Activated CD4-positive, alpha-beta memory T cell treated with anti-CD3 and anti-CD28 coated beads, Interleukin-2, amount 10 ng/mL, durations not matched to agents 7 days and 5 days (primary cell): ENCODE measurements at places on chromosomes 3 and 15.

DNA sequence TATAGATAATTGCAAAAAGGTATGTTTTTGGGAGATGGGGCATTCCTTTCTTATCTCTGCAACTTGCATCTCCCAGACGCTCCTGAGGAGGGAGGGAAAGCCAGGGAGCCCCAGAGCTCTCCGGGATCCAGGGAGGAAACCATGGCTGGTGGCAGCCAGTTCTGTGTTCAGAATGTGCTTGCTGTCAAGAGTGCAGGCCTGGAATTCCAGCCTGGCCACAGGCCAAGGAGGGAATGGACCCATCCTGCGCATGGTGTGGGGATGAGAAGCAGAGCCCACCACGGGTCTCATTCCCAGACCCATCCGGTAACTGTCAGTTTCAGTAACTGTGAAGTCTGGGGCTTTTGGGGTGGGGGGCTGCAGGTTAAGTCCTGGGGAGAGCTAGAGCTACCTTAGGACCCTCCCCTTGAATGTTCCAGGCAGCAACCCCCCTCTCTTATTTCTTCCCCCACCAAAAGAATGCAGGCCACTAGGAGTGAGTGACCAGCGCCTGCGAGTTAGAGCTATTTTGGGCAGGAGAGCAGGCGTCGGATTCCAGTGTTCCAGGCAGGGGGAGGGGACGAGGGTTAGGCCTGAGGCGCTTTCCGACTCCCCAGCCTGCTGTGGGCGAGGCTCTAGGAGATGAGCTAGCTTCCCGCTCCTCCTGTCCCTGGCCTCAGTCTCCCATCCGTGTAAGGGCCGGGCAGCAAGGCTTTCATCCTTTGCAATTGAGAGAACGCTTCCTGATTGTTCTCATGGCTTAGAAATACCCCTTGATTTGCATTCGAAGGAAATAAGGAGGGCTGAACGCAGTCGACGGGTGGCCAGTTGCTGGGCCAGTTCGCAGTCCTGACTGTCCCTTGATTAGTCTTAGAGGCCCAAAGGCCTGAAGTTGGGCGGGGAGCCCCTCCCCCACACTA is 781 bp upstream of the DAG1 start:
- no peaks in the 10 kb centered on the region for H3K27me3 ChIP-seq
- DNase-seq, result no peak
- H3K4me3 ChIP-seq, result peak overlapping the region; percentile 89
- H3K4me1 ChIP-seq, result peaks cover 22% of the 10 kb centered on the region
- peak overlapping the region; percentile 81 for H3K27ac ChIP-seq
- H3K36me3 ChIP-seq, result peaks cover 17% of the 10 kb centered on the region

GRCh38 chr3:117407317-117407716 is 697.7 kb downstream of the TUSC7 start:
- H3K36me3 ChIP-seq, result no peaks in the 10 kb centered on the region
- DNase-seq, result no peak
- H3K27me3 ChIP-seq, result no peaks in the 10 kb centered on the region
- no peaks in the 10 kb centered on the region for H3K4me1 ChIP-seq
- H3K27ac ChIP-seq, result no peak overlapping the region
- H3K4me3 ChIP-seq, result no peak overlapping the region

DNA sequence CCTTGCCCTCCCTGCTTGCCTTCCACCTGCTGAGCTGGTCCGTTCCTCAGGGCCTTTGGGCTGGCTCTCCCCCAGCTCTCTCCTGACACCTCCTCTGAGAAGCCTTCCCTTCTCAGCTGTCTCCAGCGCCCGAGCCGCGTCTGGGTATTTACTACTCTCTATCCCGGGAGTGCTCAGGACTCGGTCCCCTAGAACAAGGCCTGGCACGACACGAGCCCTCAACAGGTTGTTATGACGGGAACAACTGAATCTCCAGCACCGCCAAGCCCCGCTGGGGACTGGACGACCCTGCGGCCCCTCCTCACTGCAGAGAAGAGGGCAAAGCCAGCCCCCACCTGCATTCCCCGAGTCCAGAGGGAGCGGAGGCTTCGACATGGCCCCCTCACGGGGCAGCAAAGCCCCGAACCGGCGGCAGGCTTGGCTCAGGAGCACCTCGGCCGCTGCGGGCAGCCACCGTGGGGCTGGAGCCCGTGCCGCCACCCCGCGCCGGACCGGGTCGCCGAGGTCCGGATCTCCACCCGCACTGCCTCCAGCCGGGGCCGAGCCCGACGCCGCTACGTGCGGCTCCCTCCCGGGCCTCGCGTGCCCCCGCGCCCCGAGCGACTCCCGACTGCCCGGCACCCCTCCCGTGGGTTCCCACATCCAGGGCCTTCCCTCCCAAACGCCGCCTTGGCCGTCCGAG is 792 bp downstream of the TPRA1 start:
- no peaks in the 10 kb centered on the region for H3K27me3 ChIP-seq
- H3K4me1 ChIP-seq, result peaks cover 31% of the 10 kb centered on the region

DNA sequence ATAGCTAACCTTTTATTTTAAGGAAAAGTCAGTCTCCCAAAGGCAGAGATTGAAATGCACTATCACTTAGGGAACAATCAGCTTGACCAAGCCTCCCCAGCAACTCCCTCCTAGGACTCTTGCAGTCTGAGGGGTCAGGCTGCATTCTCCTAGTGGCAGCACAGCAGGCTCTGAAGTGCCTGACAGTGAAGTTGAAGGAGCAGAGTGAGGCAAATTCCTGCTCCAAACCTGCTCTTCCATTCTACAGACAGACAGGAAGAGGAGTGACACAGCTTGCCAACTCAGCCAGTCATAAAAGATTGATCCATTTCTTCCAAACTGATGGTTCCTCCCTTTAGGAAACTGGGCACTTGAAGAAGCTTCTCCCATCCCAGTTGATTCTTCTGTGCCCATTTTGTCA is 43.9 kb upstream of the SMAD3 start:
- DNase-seq, result no peak
- peaks cover 27% of the 10 kb centered on the region for H3K4me1 ChIP-seq
- H3K4me3 ChIP-seq, result no peak overlapping the region
- H3K27ac ChIP-seq, result no peak overlapping the region
- H3K27me3 ChIP-seq, result peaks cover 22% of the 10 kb centered on the region
- no peaks in the 10 kb centered on the region for H3K36me3 ChIP-seq
